ENCODE measurements at places on chromosomes 2 and 18.

DNA sequence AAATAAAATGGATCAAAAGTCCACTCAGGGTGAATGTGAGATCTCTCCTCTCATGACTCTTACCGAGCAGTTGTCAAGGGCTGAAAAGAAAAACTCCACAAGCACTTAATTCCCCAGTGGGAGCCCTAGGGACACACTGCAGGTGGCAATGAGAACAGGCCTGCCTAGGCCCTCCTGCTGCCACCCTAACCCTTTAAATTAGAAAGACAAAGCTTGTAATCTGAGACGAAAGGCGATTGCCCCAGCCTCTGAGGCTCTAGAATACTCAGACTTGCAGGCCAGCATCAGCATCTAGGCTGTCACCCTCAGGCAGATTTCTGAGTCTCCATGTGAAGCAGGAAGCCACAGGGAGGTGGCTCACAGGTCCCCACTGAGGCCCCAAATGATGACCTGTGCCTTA, 457.0 kb upstream of the MYT1L start:
- DNase-seq = no peak

GRCh38 chr2:36964496-36965058, 1.8 kb downstream of the STRN start:
- peak; percentile 2 for DNase-seq

GRCh38 chr2:232315049-232315922, 63.3 kb upstream of the ALPP start:
- DNase-seq = peak; percentile 58

DNA sequence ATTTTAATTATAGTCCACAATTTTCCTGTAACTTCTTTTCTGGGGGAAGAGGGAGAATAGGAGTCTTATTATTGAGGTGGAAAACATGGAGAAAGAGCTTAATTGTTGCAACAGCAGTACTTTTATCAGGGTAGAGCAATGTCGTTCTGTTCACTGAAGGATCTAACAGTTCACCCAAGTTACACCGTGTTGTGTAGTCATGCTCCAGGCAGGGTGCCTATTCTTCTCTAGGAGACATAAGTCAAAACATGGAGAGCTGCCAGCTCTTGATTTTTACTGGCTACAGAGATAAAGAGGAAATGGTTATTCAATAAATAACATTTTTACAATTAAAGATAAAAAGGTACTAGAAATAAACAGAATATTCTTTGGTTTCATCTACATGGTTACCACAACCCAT, 594.3 kb upstream of the NETO1 start:
- DNase-seq = peak; percentile 89

GRCh38 chr2:141058556-141058955, 1072.3 kb downstream of the LRP1B start:
- no peak for DNase-seq

- no peak for DNase-seq
Measured at GRCh38 chr2:134175834-134176233, 78.0 kb upstream of the MGAT5 start.

GRCh38 chr2:109508556-109508955, 105.2 kb downstream of the SEPTIN10 start:
- DNase-seq = no peak

DNA sequence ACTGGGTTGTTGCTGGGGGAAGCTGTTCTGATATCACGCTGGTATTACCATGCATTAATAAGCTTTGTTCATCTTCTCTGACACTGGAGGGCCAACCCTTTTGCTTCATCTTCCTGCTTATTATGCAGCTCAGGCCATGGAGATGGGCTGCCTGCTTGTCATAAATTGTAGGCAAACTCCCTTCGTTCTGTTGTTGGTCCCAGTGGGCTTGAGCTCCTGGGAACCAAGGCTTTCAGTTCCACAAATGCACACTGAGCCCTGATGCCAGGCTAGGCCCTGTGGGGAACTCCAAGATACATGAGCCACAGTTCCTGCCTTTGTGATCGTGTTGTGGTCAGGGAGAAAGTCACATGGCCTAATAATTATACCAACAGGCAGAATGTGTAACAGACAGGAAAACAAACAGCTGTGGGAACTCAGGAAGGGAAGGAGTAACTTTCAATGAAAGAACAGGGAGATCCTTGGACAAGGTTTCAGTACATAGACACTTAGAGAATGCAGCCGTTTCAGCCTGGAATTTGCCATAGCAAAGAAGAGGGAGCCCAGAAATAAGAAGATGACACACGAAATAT, 49.0 kb upstream of the BCL2L11 start:
- DNase-seq = peak; percentile 79

GRCh38 chr2:26630235-26630634, 10.9 kb downstream of the CIB4 start:
- no peak for DNase-seq

- DNase-seq = peak; percentile 63
Measured at GRCh38 chr2:187615364-187615763, 61.1 kb upstream of the TFPI start.

DNA sequence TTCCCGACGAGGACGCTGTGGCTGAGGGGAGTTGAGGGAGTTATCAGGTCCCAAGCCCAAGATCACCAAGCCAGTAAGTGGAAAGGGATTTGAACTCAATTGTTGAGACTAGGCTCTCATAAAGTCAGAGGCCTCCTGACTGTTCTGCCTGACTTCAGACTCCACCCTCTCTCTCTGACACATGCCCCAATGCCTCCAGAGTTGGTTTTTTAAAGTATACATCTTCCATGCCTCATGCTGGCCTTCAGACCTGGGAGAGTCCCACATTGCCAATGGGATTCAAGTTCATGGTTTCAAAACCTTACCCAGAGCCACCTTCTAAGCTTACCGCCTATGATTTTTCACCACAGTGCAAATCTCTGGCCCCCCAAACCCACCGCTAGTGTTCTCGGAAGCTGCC, 100.8 kb downstream of the RTN4 start:
- DNase-seq = no peak

DNA sequence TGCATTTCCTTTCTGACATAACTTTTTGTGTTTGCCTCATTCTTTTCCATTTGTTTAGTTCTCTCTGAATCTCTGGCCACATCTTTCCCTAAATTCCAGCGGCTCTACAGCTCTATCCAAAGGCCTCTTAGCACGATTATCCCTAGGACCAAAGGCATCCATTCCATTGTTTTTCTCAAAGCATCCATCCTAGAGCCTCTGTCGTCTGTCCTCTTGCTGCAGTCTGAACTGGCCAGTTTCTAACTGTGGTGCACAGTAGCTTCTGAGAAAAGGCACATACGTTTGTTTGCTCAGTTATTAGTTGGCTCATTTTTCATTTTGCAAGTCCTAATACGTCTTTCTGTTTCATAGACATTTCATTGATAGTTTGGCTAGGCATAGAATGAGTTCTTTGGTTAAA, 45.7 kb upstream of the TCF7L1 start:
- DNase-seq = no peak

GRCh38 chr18:50372743-50373142, 2.1 kb upstream of the SKA1 start:
- DNase-seq = no peak

DNA sequence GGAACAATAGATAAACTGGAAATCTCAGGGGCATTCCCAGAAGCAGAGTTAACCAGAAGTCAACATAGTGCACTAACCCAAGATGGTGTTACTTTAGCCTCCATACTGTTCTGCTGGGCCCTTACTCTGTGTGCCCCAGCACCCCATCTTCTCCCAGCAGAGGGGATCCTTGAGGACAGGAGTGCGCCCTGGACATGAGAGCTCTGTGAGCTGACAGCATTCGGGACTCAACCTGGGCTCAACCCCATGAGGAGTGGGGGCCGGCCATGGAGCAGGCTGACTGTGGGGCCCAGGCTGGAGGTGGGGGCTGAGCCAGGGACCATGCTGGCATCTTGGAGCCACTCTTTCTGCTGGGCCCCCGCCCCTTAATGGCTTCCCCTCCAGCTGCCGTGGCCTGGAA, 156.3 kb upstream of the HS6ST1 start:
- no peak for DNase-seq

- DNase-seq = no peak
Measured at GRCh38 chr2:55609938-55610578, 7.4 kb downstream of the PPP4R3B start.

GRCh38 chr2:42492691-42493467, 903 bp downstream of the KCNG3 start:
- no peak for DNase-seq

DNA sequence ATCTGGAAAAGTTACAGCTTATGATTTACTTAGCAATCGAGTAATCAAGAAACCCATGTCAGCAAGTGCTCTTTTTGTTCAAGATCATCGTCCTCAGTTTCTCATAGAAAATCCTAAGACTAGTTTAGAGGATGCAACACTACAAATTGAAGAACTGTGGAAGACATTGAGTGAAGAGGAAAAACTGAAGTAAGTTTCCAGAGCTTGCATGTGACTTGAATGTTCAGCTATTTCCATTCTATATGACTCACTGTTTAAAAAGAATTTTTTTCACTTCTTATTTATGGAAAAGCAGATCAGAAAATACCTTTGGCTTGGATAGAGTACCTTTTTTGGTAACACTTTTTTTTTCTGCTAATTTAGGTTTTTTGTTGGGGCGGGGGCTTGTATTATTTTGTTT, 70.7 kb downstream of the PMS1 start:
- DNase-seq = peak; percentile 46

DNA sequence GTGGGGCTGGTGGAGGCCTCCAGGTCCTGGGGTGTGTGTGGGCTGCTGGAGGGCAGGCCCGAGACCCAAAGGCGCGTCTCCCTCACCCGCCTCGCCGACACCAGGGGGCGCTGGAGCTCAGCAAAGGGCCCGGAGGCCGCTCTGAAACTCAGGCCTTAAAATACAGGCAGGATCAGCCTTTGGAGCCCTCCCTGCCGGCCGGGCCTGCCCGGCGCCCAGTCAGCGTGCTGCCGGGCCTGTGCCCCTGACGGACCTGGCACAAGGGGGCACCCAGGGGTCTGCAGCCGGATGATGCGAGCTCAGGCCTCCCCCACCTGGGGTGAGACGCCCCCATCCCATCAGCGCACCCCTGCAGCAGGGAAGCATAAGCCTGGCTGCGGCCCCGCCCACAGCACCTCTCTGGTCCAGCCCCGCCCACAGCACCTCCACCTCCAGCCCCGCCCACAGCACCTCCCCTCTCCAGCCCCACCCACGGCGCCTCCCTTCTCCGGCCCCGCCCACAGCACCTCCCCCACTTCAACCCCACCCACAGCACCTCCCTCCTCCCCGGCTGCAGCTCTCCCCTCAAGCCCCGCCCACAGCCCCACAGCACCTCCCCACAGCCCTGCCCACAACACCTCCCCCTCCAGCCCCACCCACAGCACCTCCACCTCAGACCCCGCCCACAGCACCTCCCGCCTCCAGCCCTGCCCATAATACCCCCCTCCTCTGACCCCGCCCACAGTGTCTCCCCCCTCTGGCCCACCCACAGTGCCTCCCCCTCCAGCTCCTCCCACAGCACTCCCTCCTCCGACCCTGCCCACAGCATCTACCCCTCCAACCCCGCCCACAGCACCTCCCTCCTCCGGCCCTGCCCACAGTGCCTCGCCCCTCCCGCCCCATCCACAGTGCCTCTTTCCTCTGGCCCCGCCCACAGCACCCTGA, 92.8 kb upstream of the OTOS start:
- DNase-seq = peak; percentile 76

GRCh38 chr2:183927406-183928325, 670.7 kb upstream of the ZNF804A start:
- peak; percentile 80 for DNase-seq

- DNase-seq = no peak
Measured at GRCh38 chr18:54830866-54831265, 2.6 kb downstream of the RAB27B start.
